ENCODE measurements at places on chromosomes 12 and 14. TPM values are rescaled to one million over a fixed set of nuclear protein-coding genes. Genes with fewer than 3 reads are reported as not detected.

- DNase-seq: peak; percentile 79
These were observed 88.3 kb upstream of the PLEKHG7 start for GRCh38 chr12:92614502-92614901.

DNA sequence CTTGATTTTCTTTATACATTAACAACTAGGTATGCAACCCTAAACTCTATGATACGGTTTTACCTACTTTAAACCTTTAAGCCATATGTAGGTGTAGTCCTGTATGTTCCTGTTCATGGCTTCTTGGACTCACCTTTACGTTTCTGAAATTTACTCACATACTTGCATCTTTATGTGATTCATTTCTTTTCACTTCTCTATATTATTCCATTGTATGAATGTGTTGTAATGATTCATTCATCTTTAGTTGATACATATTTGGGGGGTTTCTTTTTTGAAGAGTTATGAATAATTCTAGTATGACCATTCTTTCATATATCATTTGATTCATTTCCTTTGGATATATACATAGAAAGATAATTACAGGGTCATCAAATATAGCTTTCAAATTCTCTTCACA, 2.4 kb upstream of the TAS2R50 start:
- no peak for DNase-seq

GRCh38 chr14:105924951-105925591, 398.7 kb downstream of the TMEM121 start:
- DNase-seq: no peak

Gene LHX5
- not detected for total RNA-seq

DNA sequence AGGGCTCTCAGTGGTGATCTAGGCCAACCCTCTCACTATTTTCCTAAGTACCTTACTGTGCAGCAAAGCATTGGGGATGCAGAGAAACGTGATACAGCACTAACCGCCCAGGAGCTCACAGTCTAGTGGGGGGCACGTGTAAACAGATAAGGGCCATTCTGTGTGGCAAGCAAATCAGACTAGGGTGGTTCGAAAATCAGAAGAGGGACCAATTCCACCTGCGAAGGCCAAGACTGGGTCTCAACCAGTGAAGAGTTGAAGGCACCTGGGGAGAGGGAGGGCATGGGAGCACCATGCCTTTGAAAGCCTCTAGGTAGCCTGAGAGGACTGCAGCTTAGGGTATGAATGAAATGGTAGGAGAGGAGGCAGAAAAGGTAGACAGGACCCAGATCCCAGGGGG, 2.2 kb downstream of the PITPNM2 start:
- no peak for DNase-seq

Gene IFNG-AS1
- not detected for total RNA-seq

DNA sequence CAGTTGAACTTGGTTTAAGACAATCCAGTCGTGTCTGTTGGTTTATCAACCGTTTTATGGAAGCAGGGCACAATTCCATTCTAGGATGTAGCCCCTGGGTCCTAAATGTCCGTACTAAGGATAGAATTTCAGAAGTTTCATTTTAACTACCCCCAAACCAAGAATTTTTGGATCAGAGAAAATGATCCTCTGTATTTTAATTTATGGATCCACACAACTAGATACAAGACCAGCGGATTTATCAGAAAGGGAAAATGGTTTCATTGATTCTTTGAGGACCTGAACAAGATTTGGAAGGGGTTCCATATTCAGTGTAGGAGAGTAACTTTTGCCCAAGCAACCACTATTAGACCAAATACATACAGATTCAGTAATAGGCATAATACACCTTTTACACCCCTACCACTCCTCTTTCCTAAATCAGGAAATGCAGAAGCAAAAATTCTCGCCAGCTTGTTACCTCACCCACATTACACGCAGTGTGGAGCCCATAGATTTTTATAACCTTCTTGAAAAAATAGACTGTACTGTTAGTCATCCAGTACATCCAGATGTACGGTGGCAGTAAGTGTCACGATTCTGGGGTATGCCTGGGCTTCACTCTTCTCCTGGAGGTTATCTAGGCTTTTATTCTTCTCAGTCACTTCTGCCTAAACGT, 1.4 kb upstream of the FBXL14 start:
- DNase-seq: peak; percentile 38

- peak; percentile 33 for DNase-seq
These were observed 9.3 kb downstream of the KRAS start for GRCh38 chr12:25241167-25242020.
